Stimulated activated CD8-positive, alpha-beta memory T cell treated with anti-CD3 and anti-CD28 coated beads, Interleukin-2, amount 100 ng/mL, for 48 hours (primary cell): ENCODE measurements at places on chromosomes 4 and X.
A peak's percentile ranks its signal among the peaks of the same experiment; 100 is the strongest.

GRCh38 chr4:113423631-113424030 is 337.9 kb downstream of the CAMK2D start:
- DNase-seq, result no peak

DNA sequence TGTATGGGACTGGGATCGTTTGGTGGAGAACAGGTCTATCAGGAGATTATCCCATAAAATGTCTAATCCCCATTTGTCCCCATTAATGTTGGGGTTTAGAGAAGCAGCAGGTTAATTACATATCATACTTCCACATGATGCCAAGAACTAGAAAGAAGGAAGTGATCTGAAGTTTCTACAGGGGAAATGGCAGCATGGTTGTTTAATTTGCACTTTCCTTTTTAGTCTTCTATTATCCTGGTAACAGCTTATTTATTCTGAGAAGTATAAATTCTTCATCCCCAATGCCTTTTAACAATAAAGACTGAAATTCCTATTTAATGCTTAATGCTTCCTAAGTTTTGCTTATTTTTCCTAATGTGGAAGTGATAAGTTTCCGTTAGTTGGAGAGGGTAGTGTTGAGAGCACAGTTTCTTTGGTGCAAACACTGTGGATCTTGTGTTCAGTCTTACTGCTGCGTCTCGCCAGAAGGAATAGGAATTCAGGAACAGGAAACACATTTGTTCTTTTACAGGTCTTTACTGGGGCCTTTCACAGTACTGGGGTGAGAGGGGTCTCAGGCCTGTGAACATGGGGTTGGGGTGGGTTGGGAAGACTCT is 59.5 kb upstream of the TADA2B start:
- no peak for DNase-seq

GRCh38 chrX:6759655-6760375 is 224.9 kb upstream of the VCX3A start:
- no peak for DNase-seq

GRCh38 chr4:82798168-82799005 is at the start of gene SCD5:
Gene SCD5, minus strand, starts transcription at chr4:82798796. Its CDS starts 259 bp downstream, at chr4:82798537.
- DNase-seq, result peak; percentile 54

GRCh38 chr4:153781280-153781679 is 7.6 kb downstream of the SFRP2 start:
- no peak for DNase-seq

- DNase-seq, result no peak
These were observed 19.1 kb downstream of the IRF2 start for GRCh38 chr4:184455299-184455698.

GRCh38 chr4:56052481-56052880 is 103.7 kb downstream of the CEP135 start:
- no peak for DNase-seq

- no peak for DNase-seq
These were observed 892.3 kb downstream of the CCSER1 start for GRCh38 chr4:91019513-91019912.

- no peak for DNase-seq
These were observed 33.7 kb downstream of the CYBB start for GRCh38 chrX:37813570-37813969.
